Activated CD4-positive, alpha-beta memory T cell treated with anti-CD3 and anti-CD28 coated beads, Interleukin-2, amount 10 ng/mL, durations not matched to agents 7 days and 5 days (primary cell): ENCODE measurements at places on chromosomes 2 and 18.

GRCh38 chr2:44351088-44351487, 10.2 kb downstream of the PREPL start:
- no peak for DNase-seq

GRCh38 chr2:73877071-73877802, 15.6 kb upstream of the ACTG2 start:
- DNase-seq, result no peak

GRCh38 chr2:105919826-105920225, 175.1 kb downstream of the NCK2 start:
- peak; percentile 63 for DNase-seq

DNA sequence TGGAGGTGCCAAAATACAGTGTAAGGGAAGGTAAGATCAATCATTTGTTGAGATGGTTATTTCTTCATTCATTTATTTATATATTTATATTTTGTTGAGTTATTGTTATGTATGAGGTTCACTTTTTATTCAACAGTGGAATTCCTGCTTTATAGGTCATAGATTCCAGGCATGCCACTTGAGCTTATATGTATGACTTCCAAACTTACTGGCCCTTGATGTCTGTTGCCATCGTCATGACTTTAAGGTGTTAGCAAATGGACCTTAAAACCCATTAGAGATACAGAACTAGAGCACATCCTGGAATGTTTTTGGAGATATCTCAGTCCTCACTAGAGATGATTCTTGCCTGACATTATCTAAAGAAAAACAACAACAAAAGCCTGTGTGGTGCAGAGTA, 25.9 kb downstream of the CCDC85A start:
- DNase-seq, result no peak

DNA sequence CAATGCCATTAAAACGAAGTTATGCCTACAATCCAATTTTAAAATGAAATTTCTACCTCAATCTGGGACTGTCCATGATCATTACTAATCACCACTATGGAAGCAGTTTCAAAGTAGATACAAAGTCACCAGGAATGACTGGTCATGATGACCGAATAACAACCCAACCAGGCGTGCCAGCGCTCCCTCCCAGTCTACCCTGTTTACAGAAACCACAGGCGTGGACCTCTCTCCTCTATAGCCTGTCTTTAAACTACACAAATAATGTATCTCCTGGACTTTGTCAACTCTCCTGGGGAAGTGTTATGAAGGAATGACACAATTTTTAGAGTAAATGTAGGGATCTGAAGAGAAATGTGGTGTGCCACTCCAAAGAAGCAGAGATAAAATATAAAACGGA, 150.2 kb downstream of the SRBD1 start:
- no peak for DNase-seq

- DNase-seq, result no peak
Measured at GRCh38 chr2:185472574-185472973, 266.0 kb upstream of the FSIP2 start.

GRCh38 chr18:58870130-58870529, 5.5 kb downstream of the ZNF532 start:
- DNase-seq, result no peak
